ENCODE measurements at places on chromosomes 12 and 14. TPM values are rescaled to one million over a fixed set of nuclear protein-coding genes. Genes with fewer than 3 reads are reported as not detected.

Gene FAM181A
- total RNA-seq = not detected

Gene HSPB8
- total RNA-seq = 67.0 TPM

Gene RHOJ
- total RNA-seq = 2.5 TPM

Gene JDP2
- 34.0 TPM for total RNA-seq

Gene SIX1
- 25.0 TPM for total RNA-seq

- no peak for DNase-seq
Measured at GRCh38 chr12:24728366-24728765, 220.5 kb downstream of the BCAT1 start.

DNA sequence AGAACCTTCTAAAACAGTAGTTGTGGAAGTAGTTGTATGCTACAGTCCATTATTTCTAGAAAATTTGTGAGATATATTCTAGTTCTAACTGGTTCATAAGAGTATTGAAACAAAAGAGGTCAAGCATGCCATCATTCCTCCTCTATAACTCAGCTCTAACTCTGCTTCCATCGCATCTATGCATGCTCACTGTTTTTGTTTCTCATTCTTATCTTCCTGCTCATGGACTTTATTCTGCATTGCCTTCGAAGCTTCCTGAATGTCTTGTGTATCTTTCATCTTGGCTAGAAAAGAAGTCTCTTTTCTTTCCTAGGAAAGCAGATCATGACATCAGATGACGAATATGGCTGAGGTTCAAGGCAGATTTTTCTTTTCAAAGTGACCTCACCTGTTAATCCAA lies 402 bp downstream of the LMNTD1 start:
- DNase-seq = no peak

DNA sequence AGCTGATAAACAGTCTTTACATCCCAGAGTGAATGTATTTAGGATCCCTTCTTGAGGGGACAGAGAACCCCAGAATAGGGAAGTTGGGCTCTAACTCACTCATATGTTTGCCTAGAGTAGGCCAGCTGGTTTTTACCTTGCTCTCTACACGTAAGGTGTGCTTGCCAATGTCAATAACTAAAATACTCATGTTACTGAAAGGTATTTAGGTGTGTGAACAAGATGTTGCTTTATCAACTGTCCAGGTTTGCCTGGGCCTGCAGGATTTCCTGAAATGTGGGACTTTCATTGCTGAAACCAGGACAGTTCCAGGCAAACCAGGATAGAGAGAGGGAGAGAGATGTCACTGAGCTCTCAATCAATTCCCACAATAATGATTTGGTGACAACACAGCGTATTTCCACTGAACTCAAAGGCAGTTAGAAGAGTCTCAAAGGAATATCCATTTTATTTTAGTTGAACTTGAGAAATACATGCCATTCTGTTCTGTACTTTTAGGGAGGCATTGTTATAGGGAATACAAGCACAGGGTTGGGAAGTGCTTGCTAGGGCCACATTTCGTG lies 171.7 kb downstream of the NRXN3 start:
- DNase-seq = peak; percentile 67

DNA sequence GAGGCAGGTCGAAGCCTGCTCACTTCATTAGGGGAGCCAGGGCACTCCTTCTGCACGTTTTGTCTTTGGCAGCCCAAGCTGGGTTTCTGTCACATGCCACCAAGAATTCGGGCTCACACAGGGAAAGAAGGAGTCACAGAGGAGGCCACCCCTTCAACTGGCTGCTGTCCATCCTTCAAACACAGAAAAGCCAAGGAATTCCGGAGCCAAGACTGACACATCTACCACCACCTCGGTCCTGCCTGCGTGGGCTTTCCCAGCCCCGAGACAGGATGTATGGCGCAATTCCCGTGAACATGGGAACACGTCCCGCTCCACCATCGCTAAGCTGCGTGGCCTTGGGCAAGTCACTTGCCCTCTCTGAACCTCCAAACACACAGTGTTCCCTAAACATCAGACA lies 70.4 kb downstream of the NCOR2 start:
- DNase-seq = no peak

DNA sequence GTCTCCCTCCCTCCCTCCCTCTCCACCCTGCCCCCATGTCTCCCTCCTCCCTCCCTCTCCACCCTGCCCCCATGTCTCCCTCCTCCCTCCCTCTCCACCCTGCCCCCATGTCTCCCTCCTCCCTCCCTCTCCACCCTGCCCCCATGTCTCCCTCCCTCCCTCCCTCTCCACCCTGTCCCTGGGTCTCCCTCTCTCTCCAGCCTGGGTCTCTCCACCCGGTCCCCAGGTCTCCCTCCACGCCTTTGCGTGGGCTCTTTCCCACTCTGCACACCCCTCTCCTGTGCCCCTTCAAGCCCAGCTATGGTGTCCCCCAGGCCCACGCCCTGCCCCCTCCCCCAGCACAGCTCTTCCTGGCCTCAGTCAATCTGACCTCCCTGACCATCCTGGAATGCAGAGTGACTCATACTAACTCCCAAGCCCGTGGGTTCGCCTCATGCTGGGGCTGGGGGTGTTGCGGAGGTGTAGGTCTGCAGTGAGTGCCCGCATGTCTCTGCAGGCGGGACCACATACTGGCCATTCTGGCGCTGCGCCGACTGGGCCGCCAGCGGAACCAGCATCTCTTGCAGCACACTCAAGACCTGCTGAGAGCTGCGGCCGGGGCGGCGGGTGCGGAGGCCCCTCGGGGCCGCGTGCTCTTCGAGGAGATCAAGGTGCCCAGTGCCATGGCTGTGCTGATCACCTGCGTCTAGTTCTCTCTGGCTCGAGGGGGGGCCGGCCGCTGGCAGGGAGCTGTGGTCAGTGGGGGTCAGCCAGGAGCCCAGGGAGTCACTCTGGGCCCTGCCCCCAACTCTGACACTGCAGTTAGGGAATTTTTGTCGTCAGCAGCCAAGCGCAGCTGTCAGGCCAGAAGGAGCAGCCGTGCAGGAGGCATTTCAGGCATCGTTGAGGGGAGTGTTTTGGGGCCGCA lies 13.5 kb upstream of the TNFAIP2 start:
- no peak for DNase-seq

GRCh38 chr12:124904306-124905098 lies 9.9 kb downstream of the UBC start:
- peak; percentile 75 for DNase-seq

- DNase-seq = no peak
Measured at GRCh38 chr14:57573173-57573572, 79.5 kb upstream of the CCDC198 start.

- no peak for DNase-seq
Measured at GRCh38 chr12:131378861-131379665, 331.8 kb upstream of the SFSWAP start.
